ENCODE measurements at places on chromosomes 12 and 14. TPM values are rescaled to one million over a fixed set of nuclear protein-coding genes. Genes with fewer than 3 reads are reported as not detected.

DNA sequence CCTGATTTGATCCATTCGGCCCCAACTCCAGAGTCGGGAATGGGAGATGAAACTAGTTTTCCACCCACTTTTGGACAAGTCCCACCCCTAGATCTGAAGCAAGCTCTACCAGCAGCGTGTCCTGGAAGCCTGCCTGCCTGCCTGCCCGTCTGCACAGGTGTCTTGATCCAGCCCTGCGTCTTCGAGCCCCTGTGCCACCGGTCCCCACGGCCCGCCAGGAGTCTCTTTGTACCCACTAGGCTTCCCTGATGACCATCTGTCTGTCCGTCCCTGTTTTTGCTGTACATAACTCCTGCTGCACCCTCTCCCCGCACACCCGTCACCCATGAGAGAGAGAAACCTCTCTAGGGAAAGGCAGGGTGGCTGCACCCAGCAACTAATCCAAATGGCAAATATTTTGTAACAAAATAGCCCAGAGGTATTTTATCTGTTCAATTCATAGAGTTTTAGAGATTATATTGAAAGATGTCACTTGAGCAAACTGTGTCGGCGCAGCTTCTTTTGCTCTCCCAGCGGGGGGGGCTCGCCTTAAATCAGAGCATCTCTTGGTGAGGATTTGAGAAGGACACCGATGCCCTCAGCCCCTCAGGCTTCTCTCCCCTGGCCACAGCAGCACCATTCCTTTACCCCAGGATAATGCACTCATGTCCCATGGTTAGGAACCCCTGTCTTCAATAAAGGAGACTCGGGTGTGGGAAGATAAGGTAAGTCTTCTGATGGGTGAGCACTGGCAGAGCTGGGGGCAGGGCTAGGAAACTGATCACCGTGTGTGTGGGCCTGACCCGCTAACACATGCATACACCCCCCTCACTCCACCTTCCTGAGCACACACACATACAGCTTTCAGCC lies 35.8 kb downstream of the SLC6A12 start:
- DNase-seq: no peak

GRCh38 chr12:114400361-114400811 lies 5.6 kb downstream of the TBX5 start:
- no peak for DNase-seq

- no peak for DNase-seq
Measured at GRCh38 chr12:58503731-58504130, 416.6 kb downstream of the LRIG3 start.

DNA sequence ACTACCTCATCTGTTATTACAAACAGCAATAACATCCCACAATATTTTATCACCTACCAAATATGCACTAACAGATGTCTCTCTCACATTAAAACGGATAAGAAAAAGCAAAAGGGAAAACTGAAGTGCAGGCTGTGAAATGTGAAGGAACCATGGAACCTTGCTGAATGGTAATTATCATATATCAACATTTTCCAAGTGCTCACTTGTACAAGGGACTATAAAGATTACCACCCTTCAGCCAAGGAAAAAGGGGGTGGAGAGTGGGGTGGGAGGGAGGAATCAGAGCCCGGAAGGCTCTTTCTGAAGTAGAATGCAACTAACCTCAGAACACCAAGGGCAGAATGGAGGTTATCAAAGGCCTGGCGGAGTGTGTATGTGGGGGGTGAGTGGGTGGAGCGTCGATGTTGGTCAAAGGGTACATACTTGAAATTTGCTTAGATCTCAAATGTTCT lies 1.2 kb downstream of the SNX6 start:
- no peak for DNase-seq

DNA sequence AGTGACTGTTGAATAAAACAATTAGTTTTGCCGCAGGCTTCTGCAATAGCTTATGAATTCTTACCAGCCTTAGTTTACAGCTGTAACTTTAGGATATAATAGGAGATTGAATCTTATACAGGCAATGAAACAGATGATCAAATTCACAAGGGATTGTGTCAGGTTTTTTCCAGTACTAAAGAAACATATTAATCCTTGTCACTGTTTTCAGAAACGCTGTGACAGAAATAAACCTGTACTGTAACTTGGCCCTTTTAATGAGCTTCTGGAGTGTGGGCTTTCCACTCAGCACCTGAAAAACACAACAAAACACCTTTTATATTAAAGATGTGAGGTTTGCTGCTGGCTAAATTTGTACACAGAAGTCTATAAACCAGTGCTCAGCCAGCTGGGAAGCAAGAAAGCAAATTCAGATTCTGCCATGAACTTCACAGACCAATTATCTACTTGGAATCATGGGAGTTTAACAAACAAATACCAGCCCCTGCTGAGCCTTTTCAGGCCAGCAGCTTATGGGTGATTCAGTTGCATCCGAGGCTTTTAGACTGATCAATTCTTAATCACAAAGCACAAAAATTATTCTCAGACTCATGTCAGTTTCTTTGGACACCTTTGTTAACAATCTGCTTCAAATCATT lies 109.5 kb downstream of the FOXG1 start:
- DNase-seq: no peak

The TAS2R30 gene
- 0.48 TPM for total RNA-seq

The RDH12 gene
- total RNA-seq: not detected

The LRRK2 gene
- total RNA-seq: 0.63 TPM

The RHOJ gene
- 0.54 TPM for total RNA-seq

All from kidney epithelial cell (primary cell).